Vagina (tissue), 2 donors: ENCODE measurements at places on chromosomes 16 and 17. TPM values are rescaled to one million over a fixed set of nuclear protein-coding genes. Genes with fewer than 3 reads are reported as not detected.
A peak's percentile ranks its signal among the peaks of the same experiment; 100 is the strongest.

GRCh38 chr16:3865241-3865640, 15.3 kb downstream of the CREBBP start:
- no peak for DNase-seq
- H3K4me1 ChIP-seq, result peaks cover 96% of the 10 kb centered on the region
- H3K27ac ChIP-seq, result no peak overlapping the region
- H3K4me3 ChIP-seq, result no peak overlapping the region
- H3K36me3 ChIP-seq, result no peaks in the 10 kb centered on the region

DNA sequence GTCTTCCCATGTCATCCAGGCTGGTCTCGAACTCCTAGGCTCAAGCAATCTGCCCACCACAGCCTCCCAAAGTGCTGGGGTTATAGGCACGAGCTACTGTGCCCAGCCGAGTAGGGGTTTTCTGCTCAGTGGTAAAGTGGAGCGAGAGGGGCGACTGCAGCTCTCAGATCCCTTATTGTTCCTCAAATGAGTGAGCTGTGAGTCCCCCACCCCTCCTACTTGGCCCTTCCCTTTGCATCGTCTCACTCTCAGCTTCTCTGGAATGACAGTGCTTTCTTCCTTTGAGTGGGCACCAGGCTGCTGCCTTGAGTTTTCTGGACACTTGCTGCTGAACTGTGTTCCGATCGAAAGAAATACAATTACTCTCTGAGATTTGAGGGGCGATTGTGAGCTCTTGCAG, 63.5 kb downstream of the MSI2 start:
- no peaks in the 10 kb centered on the region for H3K36me3 ChIP-seq
- no peaks in the 10 kb centered on the region for H3K4me1 ChIP-seq
- DNase-seq, result no peak
- H3K27ac ChIP-seq, result no peak overlapping the region
- H3K27me3 ChIP-seq, result no peaks in the 10 kb centered on the region

DNA sequence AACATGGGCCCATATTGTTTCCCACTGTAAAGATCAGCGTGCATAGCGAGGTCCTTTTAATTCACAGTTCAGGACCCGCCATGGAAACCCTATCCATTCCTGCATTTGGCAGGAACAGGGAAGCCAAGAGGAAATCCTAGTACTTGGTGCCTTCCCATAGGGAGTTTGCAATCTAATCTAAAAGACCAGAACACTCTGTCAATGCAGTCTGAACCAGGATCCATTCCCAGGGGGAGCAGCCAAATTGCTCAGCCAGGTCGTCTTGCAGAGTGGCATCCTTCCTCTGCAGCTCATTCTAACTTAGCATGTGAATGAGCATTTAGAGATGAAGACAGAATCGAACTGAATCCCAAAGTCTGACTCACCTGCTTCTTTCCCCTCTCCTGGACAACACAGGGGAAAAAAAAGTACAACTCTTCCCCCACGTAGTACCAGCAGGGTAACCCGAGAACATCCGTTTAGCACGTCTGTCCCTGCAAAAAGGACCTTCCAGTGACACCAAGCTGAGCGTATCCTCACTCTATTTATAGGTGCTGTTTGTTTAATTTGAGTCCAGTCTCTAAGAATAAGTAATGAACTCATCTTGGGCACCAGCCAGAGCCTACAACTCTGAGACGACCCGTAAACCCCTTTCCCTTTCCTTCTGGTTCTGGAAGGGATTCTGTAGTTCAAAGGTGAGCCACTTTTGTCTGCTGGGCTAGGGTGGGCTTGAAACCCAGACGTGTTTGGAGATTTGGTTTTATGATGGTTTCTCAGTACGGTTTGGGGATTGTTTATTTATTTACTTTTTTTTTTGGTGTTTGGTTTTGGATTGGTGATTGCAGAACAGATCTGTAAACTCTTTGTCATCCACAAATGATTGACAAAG, 74.5 kb downstream of the ERCC4 start:
- peak; percentile 46 for DNase-seq
- no peaks in the 10 kb centered on the region for H3K27me3 ChIP-seq
- no peak overlapping the region for H3K27ac ChIP-seq
- no peaks in the 10 kb centered on the region for H3K36me3 ChIP-seq
- no peak overlapping the region for H3K4me3 ChIP-seq
- no peaks in the 10 kb centered on the region for H3K4me1 ChIP-seq

- peaks cover 43% of the 10 kb centered on the region for H3K4me1 ChIP-seq
- H3K27ac ChIP-seq, result peak overlapping the region; percentile 83
- H3K27me3 ChIP-seq, result no peaks in the 10 kb centered on the region
- H3K4me3 ChIP-seq, result no peak overlapping the region
These were observed 17.8 kb upstream of the CIBAR2 start for GRCh38 chr16:85129876-85130704.

- DNase-seq, result no peak
- H3K4me1 ChIP-seq, result peaks cover 56% of the 10 kb centered on the region
- H3K4me3 ChIP-seq, result no peak overlapping the region
- no peaks in the 10 kb centered on the region for H3K36me3 ChIP-seq
- H3K27ac ChIP-seq, result no peak overlapping the region
These were observed 12.2 kb downstream of the ATP6V0D1 start for GRCh38 chr16:67468731-67469130.

GRCh38 chr17:2795441-2796163, 636 bp upstream of the RAP1GAP2 start:
- H3K36me3 ChIP-seq, result no peaks in the 10 kb centered on the region
- H3K27me3 ChIP-seq, result no peaks in the 10 kb centered on the region
- H3K27ac ChIP-seq, result no peak overlapping the region
- no peaks in the 10 kb centered on the region for H3K4me1 ChIP-seq

DNA sequence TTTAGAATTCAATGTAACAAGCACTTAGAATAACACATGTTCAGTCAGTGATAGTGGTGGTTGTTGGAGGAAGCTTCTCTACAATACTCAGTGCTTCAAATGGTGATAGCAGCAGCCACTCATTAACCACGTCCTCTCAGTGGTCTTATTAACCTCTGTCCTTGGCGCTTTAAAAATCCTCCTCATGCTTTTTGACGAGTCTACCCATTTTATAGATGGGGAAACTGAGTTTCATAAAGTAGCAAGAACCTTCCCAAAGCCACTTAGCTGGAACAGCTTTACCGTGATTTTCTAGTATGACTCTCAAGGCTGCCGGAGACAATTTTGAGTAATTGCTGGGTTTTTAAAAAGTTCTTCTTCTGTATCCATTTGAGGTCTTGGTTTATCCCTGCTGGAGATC, 47.4 kb downstream of the PLCG2 start:
- no peak overlapping the region for H3K27ac ChIP-seq
- no peaks in the 10 kb centered on the region for H3K4me1 ChIP-seq
- no peaks in the 10 kb centered on the region for H3K36me3 ChIP-seq
- no peaks in the 10 kb centered on the region for H3K27me3 ChIP-seq
- no peak overlapping the region for H3K4me3 ChIP-seq

DNA sequence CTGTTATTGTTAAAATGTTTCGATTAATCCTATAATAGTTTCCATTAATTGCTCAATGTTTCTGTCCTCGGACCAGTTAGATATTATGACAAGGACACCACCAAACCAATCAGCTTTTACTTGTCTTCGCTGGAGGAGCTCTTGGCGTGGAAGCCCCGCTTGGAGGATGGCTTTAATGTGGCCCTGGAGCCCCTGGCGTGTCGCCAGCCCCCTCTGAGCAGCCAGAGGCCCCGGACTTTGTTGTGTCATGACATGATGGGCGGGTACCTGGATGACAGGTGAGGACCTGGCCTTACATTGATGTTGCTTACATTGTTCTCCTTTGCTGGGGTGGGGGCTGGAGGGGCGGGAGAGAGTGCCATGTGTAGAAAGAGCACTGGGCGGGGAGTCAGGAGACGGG, 3.0 kb downstream of the ENGASE start:
- H3K27ac ChIP-seq, result no peak overlapping the region
- H3K36me3 ChIP-seq, result no peaks in the 10 kb centered on the region
- no peak overlapping the region for H3K4me3 ChIP-seq
- peaks cover 28% of the 10 kb centered on the region for H3K4me1 ChIP-seq

- no peaks in the 10 kb centered on the region for H3K36me3 ChIP-seq
- peak overlapping the region; percentile 5 for H3K27ac ChIP-seq
- H3K4me3 ChIP-seq, result no peak overlapping the region
- no peak for DNase-seq
- H3K4me1 ChIP-seq, result peaks cover 39% of the 10 kb centered on the region
- no peaks in the 10 kb centered on the region for H3K27me3 ChIP-seq
These were observed 16.9 kb downstream of the GPRC5C start for GRCh38 chr17:74448756-74449155.

DNA sequence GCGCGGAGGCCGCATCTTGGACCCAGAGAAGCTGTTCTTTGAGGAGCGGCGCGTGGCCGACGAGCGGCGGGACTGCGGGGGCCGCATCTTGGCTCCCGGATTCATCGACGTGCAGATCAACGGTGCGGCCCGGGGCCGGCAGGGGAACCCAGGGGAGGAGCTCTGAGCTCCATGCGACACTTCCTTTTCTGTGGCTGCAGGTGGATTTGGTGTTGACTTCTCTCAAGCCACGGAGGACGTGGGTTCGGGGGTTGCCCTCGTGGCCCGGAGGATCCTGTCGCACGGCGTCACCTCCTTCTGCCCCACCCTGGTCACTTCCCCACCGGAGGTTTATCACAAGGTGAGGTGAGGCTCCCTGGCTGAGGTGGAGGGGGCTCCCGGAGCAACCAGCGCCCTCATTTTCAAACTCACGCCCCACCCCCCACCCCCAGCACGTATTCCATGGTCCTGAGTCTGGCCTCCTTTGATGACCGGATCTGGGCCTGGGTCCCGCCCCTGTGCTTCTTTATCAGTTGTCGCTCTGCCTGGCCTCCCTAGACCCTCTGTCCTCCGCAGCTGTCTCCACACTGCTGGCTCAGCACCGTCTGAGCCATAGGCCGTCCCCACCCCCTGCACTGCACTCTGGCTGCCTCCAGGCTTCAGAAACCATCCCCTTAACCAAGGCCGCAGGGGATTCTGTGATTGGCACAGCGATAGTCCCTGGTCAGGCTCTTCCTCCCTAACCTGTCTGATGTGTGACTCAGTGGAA, 787 bp downstream of the AMDHD2 start:
- peak overlapping the region; percentile 72 for H3K27ac ChIP-seq
- peaks cover 51% of the 10 kb centered on the region for H3K4me1 ChIP-seq
- no peaks in the 10 kb centered on the region for H3K27me3 ChIP-seq
- DNase-seq, result no peak

DNA sequence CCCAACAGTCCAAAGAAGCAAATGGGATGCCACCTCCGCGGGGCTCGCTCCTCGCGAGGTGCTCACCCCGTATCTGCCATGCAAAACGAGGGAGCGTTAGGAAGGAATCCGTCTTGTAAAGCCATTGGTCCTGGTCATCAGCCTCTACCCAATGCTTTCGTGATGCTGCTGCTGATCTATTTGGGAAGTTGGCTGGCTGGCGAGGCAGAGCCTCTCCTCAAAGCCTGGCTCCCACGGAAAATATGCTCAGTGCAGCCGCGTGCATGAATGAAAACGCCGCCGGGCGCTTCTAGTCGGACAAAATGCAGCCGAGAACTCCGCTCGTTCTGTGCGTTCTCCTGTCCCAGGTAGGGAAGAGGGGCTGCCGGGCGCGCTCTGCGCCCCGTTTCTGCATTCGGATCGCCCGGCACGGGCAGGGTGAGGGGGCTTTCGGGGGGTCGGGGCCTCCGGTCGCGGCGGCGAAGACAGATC, at the start of gene CDH13:
CDH13 (plus strand) TSS at position 179 of the 471 bp plus-strand sequence.
- H3K4me3 ChIP-seq, result peak within 1 kb of the TSS; percentile 63
- no peak for DNase-seq
- peaks cover 49% of the 10 kb centered on the region for H3K4me1 ChIP-seq
- no peaks in the 10 kb centered on the region for H3K36me3 ChIP-seq
- H3K27me3 ChIP-seq, result no peaks in the 10 kb centered on the region

DNA sequence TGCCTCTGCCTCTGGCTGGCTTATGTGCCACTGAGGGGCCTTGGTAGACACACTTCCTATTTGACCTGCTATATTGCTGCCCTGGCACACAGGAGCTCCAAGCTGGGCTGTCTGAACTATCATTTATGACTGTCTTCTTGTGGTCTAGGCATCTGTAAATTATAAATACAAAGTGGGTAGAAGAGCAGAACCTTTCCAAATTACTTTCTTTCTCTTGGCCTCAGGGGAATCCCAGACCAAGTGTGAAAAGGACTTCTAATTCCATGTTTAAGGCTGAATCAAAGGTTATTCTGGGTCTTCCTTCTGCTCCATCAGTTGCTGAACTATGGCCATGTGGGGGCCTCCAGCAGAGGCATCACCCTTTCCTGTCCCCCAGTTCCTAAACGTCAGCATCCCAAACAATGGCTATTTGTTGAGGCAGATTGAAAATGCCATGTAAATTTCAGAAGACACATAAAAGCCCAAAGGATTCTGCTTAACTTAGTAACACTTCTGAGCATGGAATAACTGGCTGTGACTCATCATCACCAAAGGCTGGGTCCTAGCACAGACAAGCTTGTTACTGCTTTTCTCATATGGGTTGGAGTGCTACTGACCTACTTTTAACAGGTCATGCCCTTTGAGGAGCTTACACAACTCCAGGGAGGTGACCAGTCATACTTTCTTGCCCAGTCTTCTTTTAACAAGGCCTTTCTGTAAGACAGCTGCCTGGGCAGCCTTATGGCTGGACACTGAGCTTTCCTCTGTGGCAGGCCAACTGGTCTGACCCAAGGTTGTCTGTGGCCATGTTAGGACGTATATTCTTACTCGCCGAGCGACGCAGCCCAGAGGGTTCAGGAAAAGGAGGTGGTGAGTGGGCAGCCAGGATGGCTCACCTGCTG, 154.8 kb downstream of the VPS53 start:
- peaks cover 17% of the 10 kb centered on the region for H3K36me3 ChIP-seq
- no peaks in the 10 kb centered on the region for H3K27me3 ChIP-seq
- peak overlapping the region; percentile 72 for H3K27ac ChIP-seq
- peaks cover 20% of the 10 kb centered on the region for H3K4me1 ChIP-seq

DNA sequence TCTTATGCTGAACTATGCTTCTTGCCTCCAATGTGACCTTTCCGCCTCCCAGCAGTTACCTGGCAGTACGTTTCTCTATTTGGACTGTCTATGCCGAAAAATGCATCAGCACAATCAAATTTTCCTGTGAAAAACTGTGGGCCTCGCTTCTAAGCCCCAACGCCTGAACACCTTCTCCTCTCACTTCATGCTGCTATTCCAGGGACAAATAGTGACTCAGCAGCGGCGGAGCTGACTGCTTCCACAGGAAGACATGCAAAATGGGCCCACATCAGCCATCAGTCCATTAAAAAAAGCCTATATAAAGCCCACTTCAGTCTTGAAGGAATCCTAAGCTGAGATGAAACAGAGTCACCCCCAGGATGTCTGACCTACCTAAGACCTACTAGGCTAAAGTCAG, 10.5 kb upstream of the PIP4K2B start:
- DNase-seq, result no peak
- H3K36me3 ChIP-seq, result peaks cover 84% of the 10 kb centered on the region
- H3K4me3 ChIP-seq, result no peak overlapping the region

DNA sequence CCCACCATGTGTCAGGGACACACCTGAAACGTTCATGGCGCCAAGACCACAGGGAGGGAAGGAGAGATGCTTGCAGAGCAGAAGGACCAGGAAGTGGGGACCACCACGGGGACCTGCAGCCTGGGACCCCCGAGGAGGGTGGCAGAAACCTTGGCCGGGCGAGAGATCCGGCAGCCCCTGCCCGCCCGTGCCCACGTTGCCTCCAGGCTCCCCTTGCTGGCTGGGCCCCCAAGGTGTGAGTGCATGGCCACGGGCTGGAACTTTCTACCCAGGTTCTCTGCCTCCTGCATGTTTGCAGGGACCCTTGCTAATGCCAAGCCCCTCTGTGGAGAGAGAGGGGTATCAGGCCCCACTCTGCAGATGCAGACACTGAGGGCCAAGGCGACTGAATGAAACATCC, 50.4 kb downstream of the USP22 start:
- no peaks in the 10 kb centered on the region for H3K36me3 ChIP-seq
- no peak overlapping the region for H3K27ac ChIP-seq
- H3K27me3 ChIP-seq, result no peaks in the 10 kb centered on the region
- H3K4me3 ChIP-seq, result no peak overlapping the region
- DNase-seq, result no peak

The ZP2 gene
- total RNA-seq, result not detected

GRCh38 chr17:31427684-31428083, 36.2 kb downstream of the RAB11FIP4 start:
- no peak overlapping the region for H3K4me3 ChIP-seq
- DNase-seq, result no peak
- no peaks in the 10 kb centered on the region for H3K4me1 ChIP-seq
- H3K36me3 ChIP-seq, result no peaks in the 10 kb centered on the region
- no peaks in the 10 kb centered on the region for H3K27me3 ChIP-seq
